ENCODE measurements at places on chromosomes 1 and 21.

DNA sequence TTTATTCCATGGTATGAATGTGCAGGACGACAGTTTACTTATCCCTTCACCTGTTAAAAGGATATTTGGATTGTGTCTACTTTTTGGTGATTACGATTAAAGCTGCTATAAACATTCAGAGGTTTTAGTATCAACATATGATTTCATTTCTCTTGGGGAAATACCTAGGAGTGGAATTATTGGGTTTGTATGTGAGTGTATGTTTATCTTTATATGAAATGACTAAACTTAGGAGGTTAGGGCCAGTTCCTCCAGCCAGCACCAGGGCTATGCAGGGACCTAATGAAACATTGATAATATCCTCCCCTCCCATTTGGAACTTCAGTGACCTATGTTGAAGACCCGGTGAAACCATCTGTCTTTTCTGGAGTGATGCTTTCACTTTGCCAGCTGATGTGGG, 13.8 kb downstream of the TMEM51 start:
- DNase-seq: no peak

- DNase-seq: no peak
These were observed 112.6 kb downstream of the LRIG2 start for GRCh38 chr1:113185463-113186104.

DNA sequence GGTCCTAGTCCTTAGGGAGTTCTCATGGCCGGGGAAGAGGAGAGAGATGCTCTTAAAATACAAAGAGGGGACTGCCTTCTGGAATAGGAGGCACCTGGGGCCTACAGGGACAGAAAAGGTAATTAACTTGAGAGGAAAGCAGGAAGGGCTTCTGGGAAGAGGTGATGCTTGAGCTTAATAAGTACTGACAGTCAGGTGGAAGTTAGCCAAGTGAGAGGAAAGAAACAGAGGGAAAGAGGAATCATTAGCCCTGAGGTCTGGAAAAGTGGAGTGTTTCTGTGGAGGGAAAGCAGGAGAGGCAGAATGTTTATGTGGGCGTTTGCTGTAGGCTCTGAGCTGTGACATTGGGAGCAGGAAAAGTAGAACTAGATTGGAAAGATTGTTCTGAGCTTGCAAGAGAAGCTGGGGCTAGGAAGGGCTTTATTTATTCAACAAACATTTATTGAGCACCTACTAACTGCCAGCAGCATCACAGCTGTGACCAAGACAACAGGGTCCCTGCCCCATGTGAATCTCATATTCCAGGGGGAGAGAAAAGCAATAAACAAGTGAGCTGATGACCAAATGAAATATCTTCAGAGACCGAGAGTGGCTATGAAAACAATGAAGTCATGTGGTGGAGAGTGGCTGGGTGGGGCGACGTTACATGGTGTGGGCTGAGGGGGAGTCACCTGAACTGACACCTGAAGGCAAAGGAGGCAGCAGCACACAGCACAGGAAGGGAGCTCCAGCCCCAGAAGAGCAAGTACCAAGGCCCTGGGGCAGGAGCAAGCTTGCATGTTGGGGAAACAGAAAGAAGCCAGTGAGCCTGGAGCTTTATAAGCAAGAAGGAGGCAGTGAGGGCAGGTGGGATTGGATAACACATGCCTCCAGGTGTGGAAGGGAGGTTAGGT, 4.4 kb upstream of the FNDC5 start:
- no peak for DNase-seq

- no peak for DNase-seq
These were observed 61.2 kb upstream of the ARHGEF16 start for GRCh38 chr1:3393024-3393986.

DNA sequence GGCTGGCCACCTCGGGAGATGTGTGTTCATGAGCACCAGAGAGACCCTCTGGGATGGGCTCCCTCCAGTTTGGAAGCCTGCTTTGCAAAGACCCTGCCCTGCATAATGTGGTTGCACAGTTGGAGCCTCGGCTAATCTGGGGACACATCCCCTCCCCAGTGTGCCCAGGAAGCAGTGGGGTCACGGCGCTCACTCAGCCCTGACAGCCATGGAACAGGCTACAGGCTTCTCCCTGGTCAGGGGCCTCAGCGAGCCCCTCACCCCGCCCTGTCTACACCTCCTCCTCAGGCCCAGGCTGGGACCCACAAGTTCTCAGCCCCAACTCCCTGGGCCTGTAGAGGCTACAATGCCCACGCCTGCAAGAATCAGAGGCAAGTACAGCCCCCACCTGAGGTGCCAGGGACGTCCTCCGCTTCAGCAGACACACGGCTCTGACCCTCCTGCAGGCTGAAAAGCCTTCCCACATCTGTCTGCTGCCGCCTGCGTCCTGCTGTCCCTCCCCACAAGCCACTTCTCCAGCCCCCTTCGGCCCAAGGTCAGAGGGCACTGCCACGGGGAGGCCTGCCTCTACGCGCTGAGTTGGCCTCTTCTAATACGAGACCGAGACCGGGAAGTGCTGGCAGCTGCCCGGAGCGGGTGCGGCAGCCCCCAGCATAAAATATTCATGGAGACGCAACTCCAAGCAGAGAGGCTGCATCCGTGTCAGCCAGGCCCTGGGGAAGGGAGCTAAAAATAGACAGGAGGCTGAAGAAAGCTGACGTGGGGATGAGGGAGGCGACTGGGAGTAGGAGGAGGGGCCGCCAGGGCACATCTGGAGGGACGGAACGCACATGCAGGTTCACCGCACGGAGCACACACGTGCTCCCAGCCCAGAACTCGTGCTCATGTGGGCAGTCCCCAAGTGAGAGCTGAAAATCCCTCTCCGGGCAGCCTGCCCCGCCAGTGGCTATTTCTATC, 15.2 kb upstream of the GPR153 start:
- DNase-seq: no peak

GRCh38 chr1:86224651-86225310, 68.2 kb upstream of the COL24A1 start:
- DNase-seq: no peak

DNA sequence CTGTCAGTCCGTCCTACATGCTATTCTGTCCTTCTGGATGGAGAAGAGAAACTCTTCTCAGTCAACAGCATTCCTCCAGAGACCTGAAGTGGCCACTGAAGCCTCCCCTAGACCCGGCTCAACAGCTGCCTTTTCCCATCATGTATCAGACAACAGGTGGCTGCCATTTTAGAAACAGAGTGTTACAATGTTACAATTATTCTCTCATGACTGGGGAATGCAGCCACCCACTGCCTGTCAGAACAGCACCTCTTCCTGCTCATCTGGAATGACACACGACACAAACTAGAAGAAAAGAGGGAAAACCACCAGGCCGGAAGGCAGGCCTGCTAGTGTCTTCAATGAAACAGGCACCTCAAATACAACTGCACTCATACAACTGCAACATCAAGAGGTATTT, 105.3 kb downstream of the PGBD5 start:
- DNase-seq: no peak

DNA sequence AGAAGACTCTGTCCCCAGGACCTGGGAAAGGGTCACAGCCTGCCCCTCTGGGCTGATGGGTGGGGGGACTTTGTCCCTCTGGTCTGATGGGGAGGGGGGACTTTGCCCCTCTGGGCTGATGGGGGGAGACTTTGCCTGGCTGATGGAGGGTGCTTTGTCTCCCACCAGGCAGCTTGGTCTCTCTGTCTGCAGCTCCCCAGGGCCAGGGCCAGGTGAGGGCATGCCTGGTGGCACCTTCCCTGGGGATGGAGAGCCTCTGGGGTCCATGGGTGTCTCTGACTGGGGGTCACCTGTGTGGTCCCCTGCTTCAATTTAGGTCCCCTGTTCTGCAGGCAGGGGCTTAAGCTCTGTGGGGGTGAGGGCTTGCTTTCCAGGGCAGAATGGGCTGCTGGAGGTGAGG, 23.5 kb upstream of the TTC34 start:
- DNase-seq: no peak

DNA sequence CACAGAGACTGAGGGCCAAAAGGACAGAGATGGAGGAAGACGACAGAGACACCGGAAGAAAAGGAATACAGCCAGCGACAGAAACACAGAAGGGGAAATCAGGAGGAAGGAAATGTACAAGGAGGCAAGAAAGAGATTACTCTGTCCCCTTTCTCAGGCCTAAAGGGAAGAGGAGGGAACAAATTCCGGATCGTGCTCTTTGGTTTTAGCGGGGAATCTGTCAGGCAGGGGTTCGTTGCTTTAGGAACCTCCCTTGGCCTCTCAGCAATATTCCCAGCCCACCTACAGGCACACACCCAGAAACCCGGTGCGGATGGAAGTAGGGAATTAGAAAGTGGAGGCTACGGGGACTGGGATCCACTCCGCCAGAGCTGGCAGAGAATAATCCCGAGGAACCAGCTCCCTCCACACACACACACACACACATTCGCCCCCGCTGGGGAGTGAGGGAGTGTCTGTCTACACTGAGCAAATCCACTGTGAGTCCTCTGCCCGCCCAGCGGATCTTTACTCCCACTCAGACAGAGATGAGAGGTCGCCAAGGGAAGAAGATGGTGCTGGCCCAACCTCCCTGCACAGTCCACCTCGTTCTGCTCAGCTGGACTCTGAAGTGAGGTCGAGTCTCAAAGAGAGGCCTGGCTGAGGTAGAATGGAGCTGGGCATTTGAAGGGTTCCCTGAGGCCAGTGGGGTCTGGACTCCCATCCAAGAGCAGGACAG, 5.7 kb downstream of the TAL1 start:
- no peak for DNase-seq

GRCh38 chr21:16532840-16533239, 803.1 kb downstream of the USP25 start:
- DNase-seq: no peak

DNA sequence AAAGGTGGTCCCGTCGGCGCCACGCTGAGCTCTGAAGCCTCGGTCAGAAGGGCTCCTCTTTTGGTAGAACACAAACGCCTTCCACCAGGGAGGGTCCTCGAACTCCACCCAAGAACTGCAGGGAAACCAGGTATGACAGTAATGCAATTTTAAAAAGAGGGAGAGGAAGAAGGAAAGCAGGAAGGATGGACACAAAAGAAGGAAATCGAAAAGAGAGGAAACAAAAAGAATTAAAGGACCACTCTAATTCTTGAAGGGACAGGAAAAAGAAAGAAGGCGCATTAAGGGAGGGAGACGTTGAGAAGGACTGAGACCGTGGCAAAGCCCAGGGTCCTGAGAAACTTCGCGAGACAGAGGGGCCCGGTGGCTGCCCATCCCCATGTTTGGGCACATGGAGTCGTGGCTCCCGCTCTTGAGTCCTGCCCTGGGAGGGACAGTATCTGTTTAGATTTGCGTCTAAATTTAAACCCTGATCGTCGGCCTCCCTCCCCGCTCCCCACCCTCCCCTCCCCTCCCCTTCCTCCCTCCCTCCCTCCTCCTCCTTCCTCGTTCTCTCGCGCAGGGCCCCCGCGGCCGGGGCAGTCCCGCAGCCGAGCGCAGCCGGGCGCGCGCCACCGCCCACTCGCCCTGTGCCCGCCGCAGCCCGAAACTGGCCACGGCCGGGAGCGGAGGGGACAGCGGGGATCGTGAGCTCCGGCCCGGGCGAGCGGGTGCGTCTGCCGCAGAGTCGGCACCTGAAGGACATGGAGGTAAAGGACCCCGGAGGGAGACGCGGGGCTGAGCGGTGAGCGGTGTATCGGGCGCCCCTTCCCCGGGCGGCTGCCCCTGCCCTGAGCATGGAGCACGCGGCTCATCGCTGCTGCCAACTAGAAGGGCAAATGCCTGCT, at the start of gene RCSD1:
RCSD1 (plus strand) TSS at position 552 of the 887 bp plus-strand sequence; CDS start at position 744, 192 bp downstream.
- peak; percentile 29 for DNase-seq

DNA sequence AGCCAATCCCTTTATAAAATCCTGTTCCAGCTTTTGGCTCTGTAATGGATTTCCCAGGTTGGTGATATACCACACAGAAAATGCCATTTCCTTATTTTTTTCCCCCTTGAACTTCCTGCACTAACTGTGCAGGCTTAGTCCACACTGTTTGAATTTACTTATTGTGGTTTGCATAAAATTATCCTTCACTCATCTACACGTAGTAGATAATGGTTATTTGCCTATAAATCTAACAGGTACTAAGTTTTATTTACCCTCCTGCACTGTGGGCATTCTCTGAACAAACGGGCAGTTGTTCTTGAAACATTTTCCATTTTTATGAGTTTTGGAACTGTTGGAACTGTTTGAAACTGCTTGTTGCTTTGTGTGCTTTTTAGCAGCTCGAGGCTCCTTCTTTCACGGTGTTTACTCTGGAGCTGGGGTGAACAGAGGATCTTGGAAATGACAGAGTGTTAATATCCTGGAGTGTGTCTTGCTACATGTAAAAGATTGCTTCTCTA, 23.0 kb upstream of the KIFAP3 start:
- no peak for DNase-seq

DNA sequence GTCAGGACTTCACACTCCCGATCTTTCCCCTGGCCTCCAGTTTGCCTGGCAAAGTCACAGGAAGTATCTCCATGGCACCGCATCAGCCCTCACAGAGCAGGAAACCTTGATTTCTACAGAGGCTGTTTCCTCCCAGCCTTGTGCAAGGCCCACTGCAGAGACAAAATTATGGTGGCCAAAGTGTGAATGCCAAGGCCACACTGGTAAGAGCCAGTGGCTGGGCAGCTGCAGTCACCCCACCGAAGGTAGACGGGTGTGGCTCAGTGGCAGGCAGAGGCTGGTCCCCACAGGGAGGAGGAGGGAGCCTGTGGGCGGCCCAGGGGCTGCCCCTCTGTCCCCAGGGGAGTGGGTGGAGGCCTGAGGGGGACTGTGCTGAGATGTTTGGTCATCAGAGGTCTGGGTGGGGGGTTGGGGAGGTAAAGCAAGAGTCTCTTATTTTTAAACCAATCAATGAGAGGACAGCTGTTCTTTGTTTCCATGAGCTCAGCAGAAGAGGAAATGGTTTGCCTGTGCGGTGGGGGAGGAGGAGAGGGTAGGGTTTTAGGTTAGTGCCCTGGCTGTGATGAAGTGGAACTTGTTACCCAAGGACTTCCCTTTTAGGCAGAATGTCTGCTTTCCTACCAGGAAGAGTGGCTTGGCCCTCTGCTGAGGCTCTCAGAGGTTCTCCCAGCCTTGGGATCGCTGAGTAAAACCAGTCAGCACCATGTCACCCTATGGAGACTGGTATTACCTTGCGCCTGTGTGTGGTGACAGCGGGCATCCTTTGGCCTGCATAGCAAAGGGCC, 18.0 kb upstream of the BTG2 start:
- peak; percentile 56 for DNase-seq

DNA sequence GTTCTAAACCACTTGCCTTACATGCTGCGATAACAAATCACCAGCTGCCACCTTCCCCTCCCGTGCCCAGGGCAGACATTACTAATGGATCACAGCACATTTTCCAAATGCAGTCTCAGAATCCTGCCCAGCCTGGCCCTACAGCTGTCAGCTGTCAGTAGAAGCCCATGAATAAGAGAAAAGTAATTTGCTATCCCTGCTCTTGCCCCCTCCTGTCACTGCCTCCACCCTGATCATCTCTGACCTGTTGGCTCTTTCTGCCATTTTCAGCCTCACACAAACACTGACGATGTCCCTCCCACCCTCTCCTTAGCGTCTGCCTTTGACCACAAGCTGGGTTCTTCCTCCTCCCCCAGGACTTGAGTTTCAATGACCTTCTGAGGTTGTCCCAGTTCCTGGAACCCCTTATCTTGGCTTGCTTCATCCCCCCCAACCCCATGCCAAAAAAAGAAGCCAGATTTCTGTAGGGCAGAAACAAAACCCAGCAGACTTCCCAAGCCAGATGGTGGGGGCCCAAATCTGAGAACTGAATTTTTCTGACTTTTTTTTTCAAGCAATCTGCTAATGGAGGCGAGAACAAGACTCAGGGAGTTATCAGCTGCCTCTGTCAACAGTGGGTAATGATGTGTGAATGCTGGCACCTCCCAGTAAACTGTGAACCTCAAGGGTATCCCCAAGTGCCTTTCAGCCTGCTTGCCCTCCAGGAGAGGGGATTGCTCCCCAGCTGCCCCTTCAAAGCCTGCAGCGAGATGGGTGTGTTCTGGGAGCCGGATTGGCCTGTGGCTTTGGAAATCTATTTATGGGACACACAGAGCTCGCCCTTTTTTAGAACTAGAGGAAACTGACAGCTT, 216.5 kb upstream of the VAMP3 start:
- no peak for DNase-seq
